SHP77 (cell line): ENCODE measurements at places on chromosomes 6 and 20.
A peak's percentile ranks its signal among the peaks of the same experiment; 100 is the strongest.

- DNase-seq, result peak; percentile 27
Observed at GRCh38 chr20:5654557-5654956, 95.6 kb upstream of the SHLD1 start.

DNA sequence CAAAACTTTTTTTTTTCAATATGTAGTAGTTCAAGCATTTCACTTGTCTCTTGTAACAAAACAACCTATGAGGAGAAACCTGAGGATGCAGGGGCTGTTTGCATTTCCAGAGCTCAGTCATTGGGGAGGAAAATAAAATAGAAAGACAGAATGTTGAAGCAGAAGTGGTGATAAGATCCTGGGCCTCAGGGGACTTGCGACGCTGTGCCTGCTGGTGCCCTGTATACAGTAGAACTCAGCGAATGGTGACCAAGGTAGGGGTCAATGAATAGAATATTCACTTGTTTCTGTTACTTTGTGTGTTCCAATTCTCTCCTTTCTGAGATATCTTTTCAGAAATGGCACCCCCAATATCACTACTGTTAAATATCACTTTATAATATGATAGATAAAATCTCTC is 271.6 kb downstream of the FARS2 start:
- DNase-seq, result no peak

GRCh38 chr20:23225407-23226060 is 125.1 kb upstream of the NXT1 start:
- DNase-seq, result no peak

DNA sequence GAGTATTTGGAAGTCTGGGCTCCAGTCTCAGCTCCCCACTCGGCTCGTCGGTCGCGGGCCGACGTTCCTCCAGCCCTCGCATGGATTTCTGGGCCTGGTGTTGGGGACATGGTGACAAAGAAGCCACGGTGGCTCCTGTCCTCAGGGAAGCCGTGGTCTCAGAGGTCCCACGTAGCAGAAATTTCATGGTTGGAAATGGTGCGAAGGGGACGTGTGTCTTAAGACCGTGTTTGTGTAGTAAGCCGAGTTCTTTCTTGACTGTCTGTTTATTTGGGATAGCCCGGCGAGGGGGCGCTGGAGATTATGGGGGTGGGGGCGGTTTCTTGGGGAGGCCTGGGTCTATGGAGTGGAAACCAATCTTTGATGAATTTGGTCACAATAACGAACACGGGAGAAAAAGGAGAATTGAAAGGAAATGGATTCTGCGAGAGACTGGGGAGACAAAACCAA is 23.5 kb upstream of the MAP3K7 start:
- DNase-seq, result peak; percentile 46
